ENCODE measurements at places on chromosomes 3 and 15.

GRCh38 chr3:185402561-185402960, 39.6 kb downstream of the MAP3K13 start:
- DNase-seq, result no peak

GRCh38 chr3:23804441-23805209, 1.1 kb upstream of the UBE2E1 start:
- no peak for DNase-seq

GRCh38 chr3:127373441-127374085, 85.7 kb upstream of the PRR20G start:
- no peak for DNase-seq

GRCh38 chr3:45737234-45737633, 48.0 kb downstream of the SACM1L start:
- no peak for DNase-seq

DNA sequence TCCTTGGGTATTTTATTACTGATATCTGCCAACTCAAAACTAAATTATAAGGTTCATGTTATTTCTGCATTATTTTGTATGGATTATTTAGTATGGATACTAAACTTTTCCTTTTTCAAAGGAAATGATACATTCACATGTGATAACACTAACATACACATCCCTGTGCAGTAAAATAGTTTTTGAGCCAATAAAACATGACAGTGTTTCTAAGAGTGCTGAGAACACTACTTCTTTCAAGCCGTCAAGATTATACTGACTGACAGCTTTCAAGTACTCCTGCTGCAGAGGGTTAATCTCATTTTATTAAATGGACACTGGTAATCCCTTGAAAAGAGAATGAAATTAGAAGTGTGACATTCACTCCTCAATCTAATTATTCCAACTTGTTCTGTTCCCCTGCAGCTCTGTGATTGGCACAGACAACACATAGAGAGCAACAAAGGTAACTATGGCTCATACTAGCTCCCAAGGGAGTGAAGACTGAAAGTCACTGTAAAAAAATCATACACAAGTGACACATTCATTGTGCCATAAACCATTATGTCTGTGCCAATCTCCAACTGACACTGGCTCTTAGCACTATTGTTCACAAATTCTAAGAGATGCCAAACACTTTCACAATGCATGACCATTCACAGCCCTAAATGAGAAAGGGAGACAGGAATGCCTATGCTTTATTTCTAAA, 468.6 kb downstream of the SHQ1 start:
- no peak for DNase-seq

DNA sequence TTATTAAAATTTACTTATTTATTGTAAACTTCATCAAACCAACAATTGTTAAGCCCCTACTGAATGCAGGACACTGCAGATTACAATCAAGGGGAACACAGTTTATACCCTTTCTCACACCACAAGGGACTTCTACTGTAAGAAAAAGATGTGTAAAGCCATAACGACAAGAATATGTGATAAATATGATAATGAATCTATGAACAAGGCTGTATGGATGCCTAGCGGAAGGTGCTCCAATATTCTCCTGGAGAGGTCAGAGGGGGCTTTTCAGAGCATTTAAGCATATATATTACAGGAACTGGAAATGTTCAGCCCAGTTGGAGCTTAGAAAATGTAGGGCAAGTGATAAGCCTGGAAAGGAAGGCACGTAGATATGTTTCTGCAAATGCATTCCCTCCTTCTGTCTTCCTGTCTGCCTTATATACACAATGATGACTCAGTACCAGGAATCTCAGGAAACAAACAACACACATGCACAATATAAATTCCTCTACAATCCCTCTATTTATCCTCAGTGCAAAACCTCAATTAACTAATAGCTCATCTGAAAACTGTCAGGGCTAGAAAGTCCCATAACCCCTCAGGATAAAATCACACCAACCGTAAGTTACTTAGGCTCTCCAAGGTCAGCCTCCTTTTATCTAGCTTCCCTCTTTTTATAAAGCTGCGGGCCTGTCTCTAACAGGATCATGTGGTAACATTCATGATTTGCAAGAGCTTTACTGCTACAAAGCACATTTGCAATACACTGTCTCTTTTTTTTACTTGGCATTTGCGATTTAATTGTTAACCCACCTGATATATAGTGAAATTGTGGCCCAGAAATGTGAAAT, 393.1 kb downstream of the LPP start:
- no peak for DNase-seq

- DNase-seq, result no peak
Measured at GRCh38 chr3:159185443-159186050, 383.7 kb downstream of the MFSD1 start.

GRCh38 chr3:110680450-110680849, 391.2 kb upstream of the NECTIN3 start:
- no peak for DNase-seq

DNA sequence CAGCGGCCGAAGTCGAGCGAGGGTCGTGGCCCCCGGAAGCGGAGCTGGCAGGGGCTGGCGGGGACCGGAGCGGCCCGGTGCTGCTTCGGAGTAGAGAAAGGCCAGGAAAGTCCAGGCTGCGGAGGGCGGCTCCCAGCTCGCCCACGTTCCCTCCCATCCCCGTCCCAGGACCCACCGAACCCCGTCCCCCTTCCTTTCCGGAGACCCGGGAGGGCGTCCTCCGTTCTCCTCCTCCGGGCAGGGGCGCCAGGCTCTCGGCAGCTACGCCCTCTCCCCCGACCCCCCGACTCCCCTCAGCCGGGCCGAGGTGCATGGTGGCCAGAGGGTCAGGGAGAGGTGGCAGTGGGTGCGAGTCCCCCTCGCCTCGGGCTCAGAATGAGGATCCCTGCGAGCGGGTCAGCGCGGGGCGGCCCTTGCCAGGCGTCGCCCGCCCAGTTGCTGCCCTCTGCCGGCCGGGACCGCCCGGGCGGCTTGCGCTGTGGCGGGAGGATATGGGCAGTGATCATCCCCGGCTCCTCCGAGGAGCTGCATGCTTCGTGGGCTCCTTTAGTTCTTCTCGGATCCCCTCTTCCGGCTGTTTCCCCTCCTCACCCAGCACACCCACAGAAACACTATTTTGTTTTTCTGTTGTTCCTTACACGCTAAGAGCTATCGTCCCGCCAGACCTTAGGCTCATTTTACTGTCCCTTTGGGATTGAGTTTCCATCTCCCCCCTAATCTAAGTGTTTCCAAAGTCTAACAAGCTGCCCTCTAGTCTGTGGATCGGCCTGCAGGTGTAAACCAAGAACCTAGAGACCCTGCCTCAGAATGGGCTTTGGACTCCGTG, 744 bp upstream of the ALDH1A2 start:
- DNase-seq, result peak; percentile 64

DNA sequence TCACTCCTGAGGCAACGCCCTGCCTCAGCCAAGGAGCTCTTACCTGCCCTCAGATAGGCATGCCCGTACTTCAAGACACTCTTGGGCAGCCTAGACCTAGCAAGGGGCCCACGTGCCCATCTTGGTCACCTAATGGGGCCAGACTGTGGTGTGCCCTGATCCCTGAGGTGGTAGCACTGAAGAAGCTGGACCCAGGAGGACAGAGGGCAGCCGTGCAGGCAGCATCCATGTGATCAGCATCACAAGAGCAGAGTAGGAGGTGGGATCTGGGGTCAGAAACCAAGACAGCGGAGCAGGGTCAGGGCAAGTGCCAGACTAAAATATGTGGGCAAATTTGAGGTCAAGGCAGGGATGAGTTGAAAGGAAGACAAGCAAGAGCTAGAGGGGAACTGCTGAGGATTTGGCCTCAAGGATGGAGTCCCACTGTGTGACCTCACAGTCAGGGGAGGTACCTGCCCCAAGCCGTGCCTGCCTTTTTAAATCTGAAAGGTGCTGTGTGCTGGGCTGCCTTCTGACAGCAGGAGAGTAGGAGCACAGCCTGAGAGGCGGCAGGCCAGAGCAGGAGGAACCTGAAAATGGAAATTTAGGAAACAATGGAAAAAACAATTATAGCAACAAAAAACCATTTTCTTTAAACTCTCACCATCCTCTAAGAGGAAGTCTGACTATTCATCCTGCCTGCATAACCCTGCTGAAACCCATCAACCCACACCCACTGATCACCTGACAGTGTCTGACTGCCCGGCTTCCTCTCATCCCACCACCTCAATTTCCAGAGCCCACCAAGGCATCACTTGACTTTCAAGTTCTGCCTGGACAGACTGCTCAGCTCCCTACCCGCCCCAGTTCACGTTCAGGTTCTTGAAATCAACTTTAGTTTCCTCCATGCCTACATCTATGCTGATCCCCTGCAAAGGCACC, 7.3 kb downstream of the ZBTB38 start:
- DNase-seq, result no peak

DNA sequence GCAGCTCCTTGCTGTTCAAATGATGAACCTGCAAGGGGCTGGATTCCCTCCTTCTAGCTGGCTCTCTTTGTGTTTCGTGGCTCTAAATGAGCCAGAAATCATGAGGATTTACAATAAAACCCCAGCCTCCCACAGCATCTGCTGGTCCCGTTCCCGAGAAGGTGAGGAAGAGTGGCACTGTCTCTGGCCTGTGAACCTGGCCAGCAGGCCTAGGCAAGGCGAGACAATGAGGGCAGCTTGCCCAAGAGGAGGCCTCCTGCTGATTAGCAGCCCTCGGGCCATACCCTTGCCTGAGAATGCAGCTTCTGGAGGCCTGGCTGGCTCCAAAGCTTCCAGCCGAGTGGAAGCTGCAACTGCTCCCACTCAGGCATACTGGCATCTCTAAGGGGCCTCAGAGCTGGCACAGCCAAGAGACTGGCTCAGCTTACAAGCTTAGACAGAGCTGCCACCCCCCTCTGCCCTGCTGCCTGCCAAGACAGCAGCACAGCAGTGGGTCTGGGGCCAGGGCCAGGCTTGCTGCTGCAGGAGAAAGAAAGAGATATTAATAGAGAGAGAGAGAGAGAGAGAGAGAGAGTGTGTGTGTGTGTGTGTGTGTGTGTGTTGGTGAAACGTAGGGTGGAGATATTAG, 76.5 kb downstream of the HMG20A start:
- no peak for DNase-seq

- DNase-seq, result no peak
Measured at GRCh38 chr3:27428446-27428845, 55.7 kb downstream of the SLC4A7 start.

DNA sequence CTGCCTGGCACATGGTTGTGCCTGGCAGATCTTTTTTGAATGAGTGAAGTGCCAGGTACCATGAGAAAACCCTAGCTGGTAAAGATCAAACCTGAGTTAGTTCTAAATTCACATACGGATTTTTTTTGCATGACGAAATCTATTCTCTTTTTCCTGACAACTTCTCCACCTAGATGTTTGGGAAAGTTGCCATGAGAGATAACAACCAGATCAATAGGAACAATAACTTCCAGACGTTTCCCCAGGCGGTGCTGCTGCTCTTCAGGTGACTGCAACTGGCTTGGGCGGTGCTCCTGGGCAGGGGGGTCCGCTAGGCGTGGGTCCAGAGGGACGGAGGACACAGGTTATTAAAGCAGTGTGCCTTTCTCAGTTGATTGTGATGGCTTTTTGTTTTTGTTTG, 71.8 kb downstream of the CHDH start:
- no peak for DNase-seq

DNA sequence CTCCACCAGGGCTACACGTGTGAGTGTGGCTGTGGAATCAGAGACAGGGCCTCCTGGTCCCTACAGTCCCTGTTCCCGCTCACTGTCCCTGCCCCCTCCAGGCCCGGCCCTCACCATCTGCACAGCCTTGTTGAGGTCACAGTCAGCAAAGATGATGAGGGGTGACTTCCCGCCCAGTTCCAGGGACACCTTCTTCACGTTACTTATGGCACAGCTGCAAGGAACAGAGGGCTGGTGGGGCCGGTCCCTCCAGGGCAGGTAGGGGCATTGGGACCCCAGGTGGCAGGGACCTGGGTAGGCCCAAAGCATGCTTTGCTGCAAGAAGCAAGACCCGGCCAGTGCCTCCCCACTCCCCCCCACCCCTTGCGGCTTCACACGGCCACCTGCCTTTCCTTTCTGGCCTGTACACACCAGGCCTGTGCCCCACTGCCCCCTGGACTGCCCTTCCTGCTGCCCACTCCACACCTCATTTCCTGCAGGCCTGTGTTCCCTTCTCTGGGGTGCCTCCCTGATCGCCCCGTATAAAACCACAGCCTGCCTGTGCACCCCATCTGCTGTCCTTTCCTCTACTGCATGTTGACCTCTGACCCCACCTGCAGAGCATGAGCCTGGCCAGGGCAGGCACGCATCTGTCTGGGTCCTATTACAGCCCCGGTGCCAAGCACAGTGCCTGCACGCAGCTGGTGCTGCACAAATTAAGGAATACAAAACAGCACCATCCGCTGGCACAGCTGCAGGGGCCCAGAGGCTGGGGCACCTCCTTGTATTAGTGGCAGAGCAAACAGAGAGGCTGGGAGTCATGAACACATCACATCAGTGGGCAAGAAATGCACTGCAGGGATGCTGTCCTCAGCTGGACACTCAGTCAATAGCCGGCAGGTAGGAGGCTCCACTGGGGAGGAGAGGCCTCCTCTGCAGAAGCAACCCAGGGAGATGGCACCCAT, 30.8 kb upstream of the SLC41A3 start:
- DNase-seq, result no peak

DNA sequence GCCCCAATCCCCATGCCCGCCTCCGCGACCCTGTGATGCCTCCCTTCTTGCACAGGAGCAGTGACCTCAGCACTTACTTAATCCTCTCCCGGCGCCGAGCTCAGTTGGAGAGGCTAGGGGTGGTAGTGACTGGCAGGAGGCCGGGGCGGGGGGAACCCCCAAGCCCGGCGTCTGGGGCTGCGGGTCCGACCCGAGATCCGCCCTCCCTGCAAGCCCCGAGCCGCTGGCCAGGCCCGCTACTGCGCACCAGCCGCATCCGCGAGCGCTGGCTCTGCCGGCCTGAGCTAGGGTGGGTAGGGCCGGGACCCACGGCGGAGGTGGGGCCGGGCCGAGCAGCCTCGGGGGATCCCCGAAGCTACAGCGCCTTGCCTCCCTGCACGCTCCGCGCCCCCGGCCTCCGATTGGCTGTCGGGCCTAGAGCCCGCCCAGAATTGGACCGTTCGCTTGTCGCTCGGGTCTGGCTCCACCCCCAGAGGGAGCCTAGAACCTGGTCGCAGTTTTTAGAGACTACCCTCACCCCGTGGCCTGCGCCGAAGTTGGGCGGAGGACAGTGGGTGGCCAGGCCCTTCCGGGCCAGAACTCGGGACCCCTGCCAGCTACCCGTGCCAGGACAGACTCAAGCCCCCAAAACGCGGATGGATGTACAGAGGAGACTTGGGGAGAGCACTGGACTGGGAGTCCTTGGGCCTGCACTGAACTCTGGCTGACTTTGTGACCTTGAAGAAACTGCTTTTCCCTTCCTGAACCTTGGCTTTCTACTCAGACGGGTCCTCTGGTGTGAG, at the start of gene C3orf18:
Gene C3orf18, minus strand, starts transcription at position 362 of the 782 bp plus-strand sequence. CDS start 2,048 bp downstream, outside the sequence.
- peak; percentile 98 for DNase-seq
